C1 segment of cervical spinal cord (tissue), 14 donors: ENCODE measurements at places on chromosomes 2 and 18.

DNA sequence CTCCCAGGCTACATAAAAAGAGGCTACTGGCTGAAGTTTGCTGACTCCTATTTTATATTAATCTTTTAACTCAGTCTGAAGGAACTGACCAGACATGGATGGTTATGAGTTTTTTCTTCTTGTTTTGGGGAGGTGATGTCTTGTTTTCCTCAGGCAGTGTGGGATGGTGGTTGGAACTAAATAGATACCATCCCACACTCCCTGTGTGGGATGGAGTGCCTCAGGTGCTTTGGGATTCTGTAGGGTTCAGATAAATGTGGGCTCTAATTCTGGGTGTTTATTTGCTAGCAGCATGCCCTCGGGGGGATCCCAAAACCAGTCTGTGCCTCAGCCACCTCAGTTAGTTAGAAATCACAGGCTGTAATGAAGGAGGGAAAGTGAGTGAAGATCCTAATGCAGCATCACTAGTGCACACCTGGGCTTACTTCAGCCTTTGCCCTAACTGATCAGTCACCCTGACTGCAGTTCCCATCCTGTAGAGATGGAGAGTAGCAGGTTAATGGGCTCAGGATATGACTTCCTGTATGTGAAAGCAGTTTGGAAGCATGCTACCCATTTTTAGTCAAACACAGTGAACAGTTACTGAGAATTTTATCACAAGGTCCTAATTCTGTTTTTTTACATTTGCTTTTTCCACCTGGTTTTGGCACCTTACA is 132.2 kb downstream of the SPTBN1 start:
- no peak for DNase-seq

DNA sequence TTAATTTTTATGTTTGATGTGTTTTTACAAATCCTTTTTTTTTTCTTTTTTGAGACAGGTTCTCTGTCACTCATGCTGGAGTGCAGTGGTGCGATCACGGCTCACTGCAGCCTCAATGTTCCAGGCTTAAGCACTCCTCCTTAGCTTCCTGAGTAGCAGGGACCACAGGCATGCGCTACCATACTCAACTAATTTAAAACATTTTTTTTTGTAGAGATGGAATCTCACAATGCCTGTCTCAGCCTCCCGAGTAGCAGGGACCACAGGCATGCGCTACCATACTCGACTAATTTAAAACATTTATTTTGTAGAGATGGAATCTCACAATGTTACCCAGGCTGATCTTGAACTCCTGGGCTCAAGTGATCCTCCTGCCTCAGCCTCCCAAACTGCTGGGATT is 3.2 kb downstream of the NOTO start:
- DNase-seq = no peak

DNA sequence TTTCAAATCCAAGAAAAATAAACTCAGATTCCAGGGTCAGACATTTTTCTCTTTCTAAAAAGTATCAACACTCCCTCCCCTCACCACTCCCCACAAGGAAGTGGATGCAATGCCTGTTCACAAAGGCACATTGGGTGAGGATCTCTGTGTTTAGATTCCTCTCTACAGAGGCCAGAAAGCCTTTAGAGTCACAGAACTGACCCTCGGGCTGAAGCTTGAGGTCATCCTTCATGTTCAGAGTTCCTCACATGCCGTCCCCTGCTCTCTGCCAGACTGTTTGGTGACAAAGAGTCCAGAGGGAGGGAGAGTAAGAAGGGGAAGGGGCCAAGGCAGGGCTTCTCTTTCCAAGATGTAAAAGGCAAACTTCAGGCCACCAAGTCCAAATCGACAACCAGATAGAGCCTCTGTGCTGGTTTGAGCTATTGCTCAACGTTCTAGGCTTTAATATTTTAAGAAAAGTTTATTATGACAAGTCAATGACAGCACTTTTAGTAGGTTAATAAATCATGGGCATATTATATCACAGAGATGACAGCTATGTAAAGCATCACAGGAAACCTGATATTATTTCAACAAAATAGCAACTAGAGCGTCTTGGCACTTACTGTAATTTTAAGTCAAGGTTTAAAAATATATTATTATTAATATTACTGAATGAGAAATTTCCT is 269.4 kb downstream of the ETAA1 start:
- DNase-seq = no peak

- DNase-seq = no peak
Observed at GRCh38 chr2:168478206-168478605, 22.1 kb downstream of the CERS6 start.

DNA sequence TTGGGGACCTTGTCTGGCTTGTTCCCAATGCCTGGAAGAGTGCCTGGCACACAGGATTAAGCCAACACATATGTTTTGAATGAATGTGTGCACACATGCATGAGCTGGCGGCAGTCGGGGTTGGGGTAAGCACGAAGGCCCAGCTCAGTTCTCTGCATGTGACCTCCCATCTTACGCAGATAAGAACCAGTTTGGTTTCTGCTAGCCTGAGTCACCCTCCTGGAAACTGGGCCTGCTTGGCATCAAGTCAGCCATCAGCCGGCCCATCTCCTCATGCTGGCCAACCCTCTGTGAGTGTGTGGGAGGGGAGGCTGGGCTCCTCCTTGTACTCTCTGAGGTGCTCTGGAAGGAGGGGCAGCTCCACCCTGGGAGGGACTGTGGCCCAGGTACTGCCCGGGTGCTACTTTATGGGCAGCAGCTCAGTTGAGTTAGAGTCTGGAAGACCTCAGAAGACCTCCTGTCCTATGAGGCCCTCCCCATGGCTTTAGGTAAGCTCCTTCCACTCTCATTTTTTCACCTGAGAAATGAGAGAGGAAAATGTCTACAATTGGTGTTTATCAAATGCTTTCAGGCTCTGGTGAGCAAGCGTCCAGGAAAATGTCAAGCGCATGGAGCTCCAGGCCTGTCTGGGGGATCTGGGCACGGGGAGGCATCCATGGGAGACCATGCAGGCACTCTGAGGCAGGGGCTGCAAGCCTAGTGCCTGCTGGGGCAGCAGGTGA is 9.7 kb upstream of the IL1RN start:
- no peak for DNase-seq

- no peak for DNase-seq
Observed at GRCh38 chr2:101998896-101999789, 7.4 kb downstream of the IL1R2 start.

GRCh38 chr2:71277147-71277475 is 50.2 kb upstream of the PAIP2B start:
- no peak for DNase-seq

- DNase-seq = no peak
Observed at GRCh38 chr2:126932966-126933710, 34.4 kb downstream of the TEX51 start.

- DNase-seq = no peak
Observed at GRCh38 chr2:162646794-162647193, 191.8 kb downstream of the KCNH7 start.

- DNase-seq = no peak
Observed at GRCh38 chr18:13513481-13513880, 212.9 kb downstream of the FAM210A start.

DNA sequence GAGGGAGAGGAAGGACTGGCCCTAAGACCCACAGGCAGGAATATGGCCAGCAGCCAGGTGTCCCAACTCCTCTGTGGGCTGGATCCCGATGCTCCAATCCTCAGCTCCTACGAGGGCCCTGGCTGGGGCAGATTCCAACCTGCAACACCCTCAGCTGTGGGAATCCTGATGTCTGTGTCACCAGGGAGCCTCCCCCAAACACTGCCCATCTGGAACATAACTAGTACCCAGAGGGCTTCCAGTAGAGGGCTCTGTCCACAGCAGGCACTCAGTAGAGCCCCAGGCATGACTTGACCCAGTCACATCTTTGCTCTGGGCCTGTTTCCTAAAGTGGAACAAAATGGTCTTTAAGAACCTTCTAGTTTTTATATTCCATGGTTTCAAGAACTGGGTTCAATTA is 20.6 kb upstream of the LOXHD1 start:
- DNase-seq = no peak

DNA sequence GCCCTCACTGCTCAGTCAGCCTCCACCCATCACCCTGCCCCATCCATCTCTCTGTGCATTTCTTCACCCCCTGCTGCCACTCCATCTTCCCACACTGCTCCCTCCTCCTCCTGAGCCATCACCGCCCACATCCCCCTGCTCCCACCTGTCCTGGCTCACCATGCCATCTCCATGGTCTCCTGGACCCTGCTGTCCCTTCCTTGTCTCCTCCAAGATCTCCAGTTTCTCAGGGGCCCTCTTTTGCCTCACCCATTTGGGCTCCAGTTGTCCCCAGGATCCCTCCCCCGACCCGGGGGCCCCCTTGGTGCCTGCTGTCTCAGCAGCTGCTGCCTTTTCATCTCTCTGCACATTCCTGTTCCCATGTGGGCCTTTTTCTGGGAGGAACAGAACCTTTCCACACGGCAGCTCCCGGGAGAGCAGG is 10.6 kb downstream of the SPEG start:
- DNase-seq = no peak

DNA sequence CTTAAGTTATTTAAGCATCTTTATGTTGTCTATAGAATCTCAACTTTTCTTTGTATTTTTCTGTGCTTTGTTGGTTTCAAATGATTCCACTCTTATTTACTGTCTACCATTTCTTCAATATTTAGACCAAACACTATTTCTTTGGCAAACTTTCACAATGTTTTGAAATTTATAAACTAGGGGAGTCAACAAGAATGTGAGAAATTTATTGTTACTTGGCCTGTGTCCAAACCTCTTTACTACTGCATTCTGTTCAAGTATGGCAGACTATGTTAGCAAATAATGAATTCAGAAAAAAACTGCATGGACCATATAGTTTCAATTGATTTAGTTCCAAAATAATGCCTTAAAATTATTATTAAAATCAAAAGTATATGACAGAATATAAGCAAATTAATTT is 470.2 kb downstream of the FBXO15 start:
- no peak for DNase-seq

DNA sequence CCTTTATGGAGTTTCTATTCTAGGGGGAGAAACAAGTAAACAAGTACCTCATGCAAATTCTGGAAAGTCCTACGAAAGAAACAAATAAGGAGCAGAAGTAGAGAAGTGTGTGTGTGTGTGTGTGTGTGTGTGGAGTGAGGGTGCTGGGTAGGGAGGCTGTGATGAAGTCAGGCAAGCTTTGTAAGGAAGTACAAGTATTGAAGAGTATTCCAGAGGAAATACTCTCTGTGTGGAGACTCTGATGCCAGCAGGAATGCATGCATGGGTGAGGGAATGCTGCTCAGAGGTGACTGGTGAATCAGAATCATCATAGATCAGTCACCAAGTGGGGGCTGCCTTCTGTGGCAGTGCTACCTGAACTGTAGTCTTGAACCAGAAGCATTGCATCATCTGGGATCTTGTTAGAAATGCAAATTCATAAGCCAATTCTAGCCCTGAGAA is 34.5 kb downstream of the SLC4A3 start:
- DNase-seq = no peak

- DNase-seq = no peak
Observed at GRCh38 chr18:49446481-49446880, 14.0 kb downstream of the DYM start.

GRCh38 chr2:175904035-175904434 is 98.0 kb downstream of the LNPK start:
- no peak for DNase-seq

DNA sequence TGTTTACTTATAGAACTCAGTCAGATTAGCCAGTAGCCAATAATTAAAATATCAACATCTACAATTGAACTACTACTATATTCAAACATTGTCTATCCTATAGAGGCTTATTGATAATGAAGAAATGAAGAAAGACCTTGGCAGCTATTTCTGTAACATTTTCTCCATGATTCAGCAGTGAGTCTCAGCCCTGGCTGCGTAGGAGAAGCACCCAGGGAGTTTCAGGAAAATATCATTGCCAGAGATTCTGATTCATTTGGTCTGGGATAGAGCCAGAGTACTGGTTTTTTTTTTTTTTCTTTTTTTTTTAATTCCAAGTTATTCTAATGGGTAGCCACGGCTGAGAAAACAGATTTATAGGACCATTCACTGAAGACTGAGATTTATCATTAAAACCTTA is 404.8 kb downstream of the TXNL1 start:
- DNase-seq = no peak

GRCh38 chr2:86790676-86791572 is at the start of gene CD8A:
Gene CD8A, minus strand, starts transcription at chr2:86790913. Its CDS starts 88 bp downstream, at chr2:86790825.
- no peak for DNase-seq

DNA sequence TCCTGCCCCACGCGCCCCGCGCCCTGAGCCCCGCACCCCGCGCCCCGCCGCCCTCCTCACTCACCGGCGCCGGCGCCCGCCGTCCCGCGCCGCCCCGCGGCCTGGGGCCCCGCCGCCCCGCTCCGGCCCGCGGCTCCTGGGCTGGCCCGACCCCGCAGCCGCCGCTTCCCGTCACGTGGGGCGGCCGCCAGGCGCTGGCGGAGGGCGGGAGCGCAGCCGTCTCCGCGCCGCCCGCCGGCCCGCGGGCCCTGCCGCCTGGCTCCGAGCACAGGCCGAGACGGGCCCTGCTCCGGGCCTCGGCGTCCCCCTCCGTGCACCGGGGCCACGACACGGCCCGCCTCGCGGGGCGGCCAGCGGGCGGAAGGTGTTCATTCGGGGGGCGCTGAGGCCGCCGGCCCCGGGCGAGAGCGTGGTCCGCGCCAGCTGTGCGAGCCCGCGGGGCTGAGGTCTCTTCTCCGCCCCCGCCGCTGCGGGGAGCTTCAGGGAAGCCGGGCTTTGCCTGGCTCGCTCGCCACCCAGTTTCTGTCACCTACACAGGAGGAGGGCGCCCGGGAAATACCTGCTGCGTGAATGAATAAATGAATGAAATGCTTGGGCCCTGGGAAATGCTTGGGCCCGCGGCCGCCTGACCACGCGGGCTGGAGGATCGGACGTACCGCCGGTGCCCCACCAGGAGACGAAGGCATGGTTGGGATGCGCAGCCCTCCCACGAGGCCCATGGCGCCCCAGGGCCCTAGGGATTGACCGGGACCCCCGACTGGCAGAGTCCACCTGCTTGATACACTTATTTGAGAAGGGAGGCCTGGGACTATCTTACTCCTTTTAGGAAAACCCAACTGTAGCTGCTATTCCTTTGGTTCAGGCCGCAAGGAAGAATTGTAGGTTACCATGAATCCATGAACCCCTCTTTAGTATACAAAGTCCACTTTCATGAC is at the start of gene TGFBRAP1:
TGFBRAP1 (minus strand) TSS at position 175 of the 935 bp plus-strand sequence. CDS start 21,434 bp downstream, outside the sequence.
- no peak for DNase-seq

DNA sequence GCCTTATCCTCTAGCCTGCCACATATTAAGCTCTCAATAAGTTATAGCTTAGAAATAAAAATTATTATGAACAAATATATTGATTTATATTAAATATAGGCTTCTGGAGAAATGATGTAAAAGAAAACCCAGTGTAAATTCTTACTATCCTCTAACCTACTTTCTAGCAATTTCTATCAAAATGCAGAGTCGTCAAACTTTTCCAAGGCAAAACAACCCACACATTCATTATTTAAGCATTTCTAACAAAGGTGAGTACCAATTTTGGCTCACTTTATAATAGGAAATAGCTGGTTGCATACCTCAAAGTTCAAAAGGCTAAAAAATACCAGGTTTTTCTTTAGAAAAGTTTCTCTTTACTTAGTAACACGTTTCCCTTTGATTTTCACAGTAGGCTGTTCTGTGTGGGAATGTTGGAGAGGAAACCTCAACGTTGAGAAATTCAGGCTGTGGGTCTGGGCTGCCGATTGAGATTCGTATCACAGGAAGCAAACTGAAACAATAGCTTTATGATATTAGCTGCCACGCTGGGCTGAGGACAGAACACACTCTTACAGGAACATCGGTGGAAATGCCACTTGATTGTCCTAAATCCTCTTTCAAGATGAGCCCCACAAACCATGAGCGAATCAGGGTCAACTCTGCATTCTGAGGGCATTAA is 53.0 kb downstream of the EPAS1 start:
- no peak for DNase-seq
